Right atrium auricular region (tissue), 2 donors: ENCODE measurements at places on chromosomes 4 and X. TPM values are rescaled to one million over a fixed set of nuclear protein-coding genes. Genes with fewer than 3 reads are reported as not detected.

Gene RGS12
- total RNA-seq: 9.9 TPM

Gene GPR82
- total RNA-seq: not detected

Gene RNF150
- 34.2 TPM for total RNA-seq

Gene PABPC1L2B
- total RNA-seq: not detected

Gene MAGED4
- 0.63 TPM for total RNA-seq

Gene ART3
- total RNA-seq: 139 TPM

Gene PNMA6F
- not detected for total RNA-seq

Gene FAM47A
- total RNA-seq: not detected

Gene FMR1NB
- total RNA-seq: not detected

Gene CSAG1
- total RNA-seq: not detected

Gene FOXO4
- total RNA-seq: 17.0 TPM

Gene CFAP99
- not detected for total RNA-seq

- no peak overlapping the region for H3K27ac ChIP-seq
- no peak for DNase-seq
- no peaks in the 10 kb centered on the region for H3K27me3 ChIP-seq
- H3K4me3 ChIP-seq: no peak overlapping the region
Measured at GRCh38 chr4:125112536-125112935, 202.2 kb upstream of the FAT4 start.

DNA sequence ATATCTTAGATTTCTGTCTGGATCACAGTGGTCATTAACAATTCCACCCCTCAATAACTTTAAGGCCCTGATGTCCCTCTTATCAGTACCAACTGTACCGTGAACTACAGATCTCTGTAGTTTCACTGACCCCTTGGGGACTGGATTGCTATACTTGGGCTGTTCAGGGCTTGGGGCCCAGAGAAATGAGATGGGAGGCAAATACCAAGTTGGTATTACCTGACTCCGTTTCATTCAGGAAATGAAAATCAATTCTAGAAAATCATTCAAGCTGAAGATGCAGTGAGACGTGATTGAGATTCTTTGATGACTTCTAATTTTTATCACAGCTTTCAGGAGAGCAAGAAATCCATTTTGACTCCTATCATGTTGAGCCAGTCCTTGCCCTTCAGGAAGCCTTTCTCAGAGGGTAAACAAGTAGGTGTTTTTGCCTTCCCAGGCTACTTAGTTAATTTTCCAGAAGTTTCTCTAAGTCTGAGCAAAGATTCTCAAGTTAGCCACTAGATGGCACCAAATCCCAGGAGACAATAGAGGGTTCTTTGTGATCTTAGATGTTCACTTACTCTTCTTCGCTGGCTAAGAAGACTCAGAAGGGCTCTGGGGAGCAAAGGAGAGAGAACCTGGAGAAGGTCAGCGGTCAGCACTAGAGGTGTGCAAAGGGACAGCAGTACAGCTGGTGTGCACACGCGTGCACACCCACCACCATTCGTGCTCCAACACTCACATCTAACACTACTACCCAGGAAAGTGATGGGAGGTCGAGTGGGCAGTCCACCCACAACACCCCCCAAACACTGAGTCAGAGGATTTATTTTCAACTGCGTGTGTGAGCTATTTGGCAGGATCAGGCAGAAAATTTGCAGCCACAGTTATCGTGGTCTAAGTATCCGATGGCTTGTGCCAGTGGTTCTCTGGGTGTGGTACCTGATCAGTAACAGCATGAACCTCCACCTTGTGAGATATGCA is 7.4 kb downstream of the HNRNPH2 start:
- H3K27ac ChIP-seq: peak overlapping the region; percentile 83
- H3K4me3 ChIP-seq: no peak overlapping the region
- no peak for DNase-seq

DNA sequence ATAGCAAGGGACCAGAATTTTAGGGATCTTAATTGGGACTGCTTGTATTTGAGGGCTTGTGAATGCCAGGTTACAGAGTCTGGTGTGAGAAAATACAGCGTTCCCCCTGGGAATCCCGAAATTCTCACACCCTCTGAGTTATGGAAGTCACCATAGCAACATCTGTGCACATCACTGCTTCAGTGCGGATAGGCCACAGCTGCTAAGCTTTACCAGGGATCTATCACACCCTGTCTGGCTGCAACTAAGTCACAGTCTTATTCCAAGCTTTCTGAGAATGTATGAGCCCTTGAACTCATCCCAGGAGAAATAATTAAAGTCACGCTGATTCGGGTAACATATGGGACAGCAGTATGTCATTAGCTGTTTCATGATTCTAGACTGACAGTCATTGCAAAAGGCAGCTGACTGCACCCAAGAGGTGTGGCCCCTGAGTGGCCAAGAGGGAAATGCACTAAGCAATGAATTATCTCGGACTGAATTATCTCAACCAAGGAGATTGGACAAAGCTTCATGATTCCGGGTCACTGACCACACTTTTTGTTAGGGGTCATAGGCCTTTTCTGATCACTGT is 46.7 kb upstream of the BTC start:
- no peak overlapping the region for H3K27ac ChIP-seq
- no peaks in the 10 kb centered on the region for H3K27me3 ChIP-seq
- H3K4me1 ChIP-seq: no peaks in the 10 kb centered on the region
- no peaks in the 10 kb centered on the region for H3K36me3 ChIP-seq

- no peaks in the 10 kb centered on the region for H3K4me1 ChIP-seq
- no peak for DNase-seq
- no peaks in the 10 kb centered on the region for H3K27me3 ChIP-seq
- no peak overlapping the region for H3K4me3 ChIP-seq
- no peaks in the 10 kb centered on the region for H3K36me3 ChIP-seq
- no peak overlapping the region for H3K27ac ChIP-seq
Measured at GRCh38 chr4:104128850-104129213, 365.9 kb downstream of the CXXC4 start.

GRCh38 chr4:83704786-83705185 is 168.9 kb downstream of the GPAT3 start:
- no peaks in the 10 kb centered on the region for H3K27me3 ChIP-seq
- H3K27ac ChIP-seq: no peak overlapping the region
- no peaks in the 10 kb centered on the region for H3K36me3 ChIP-seq
- H3K4me1 ChIP-seq: no peaks in the 10 kb centered on the region
- DNase-seq: no peak

DNA sequence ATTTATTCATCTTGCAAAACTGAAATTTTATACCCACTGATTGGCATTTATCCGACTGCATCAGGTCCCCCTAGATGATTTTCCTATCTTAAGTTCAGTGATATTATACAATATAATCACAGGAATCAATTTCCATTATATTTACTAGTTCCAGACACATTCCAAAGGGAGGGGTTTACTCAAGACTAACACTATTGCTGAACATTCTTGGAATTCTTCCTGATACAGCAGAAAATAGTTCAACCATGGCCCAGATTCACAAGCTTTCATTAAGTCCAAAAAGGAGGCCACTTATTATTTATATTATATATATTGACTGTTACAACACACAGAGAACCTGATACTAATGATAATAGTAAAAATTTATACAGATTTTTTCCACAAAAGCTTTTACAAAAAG is 2353.6 kb downstream of the PCDH7 start:
- no peak overlapping the region for H3K27ac ChIP-seq
- no peaks in the 10 kb centered on the region for H3K27me3 ChIP-seq
- H3K36me3 ChIP-seq: no peaks in the 10 kb centered on the region
- DNase-seq: no peak
- no peaks in the 10 kb centered on the region for H3K4me1 ChIP-seq
- H3K4me3 ChIP-seq: no peak overlapping the region

DNA sequence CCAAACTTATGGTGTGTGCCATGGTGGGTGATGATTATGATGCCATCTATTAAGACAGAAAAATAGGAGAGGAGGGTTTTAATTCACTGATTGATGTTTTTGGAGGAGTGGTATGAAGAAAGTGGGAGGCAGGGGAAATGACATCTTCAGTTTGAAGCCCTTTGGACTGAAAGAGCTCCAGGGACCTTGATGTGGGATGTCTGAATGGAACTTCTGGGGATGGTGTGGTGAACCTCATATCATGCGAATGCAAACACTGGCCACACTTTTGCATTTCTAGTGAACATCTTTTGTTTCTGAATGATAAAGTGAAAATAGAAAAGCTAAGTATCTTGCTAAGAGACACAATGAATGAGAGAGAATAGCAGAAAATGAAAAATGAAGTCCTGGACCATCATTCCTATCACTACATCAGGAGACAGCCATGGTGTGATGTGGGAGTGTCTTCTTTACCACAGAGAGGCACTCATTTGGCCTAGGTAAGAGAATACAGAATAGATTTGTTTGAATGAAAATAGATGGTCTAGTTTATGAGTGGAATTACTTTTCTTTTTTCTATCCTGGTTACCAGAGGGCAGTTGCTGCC is 123.5 kb downstream of the ZNF827 start:
- H3K36me3 ChIP-seq: no peaks in the 10 kb centered on the region
- no peak for DNase-seq
- H3K4me3 ChIP-seq: no peak overlapping the region

GRCh38 chrX:107047622-107048021 is 47.6 kb upstream of the MORC4 start:
- DNase-seq: no peak
- no peak overlapping the region for H3K4me3 ChIP-seq
- H3K36me3 ChIP-seq: no peaks in the 10 kb centered on the region
- H3K27ac ChIP-seq: no peak overlapping the region
- no peaks in the 10 kb centered on the region for H3K27me3 ChIP-seq

DNA sequence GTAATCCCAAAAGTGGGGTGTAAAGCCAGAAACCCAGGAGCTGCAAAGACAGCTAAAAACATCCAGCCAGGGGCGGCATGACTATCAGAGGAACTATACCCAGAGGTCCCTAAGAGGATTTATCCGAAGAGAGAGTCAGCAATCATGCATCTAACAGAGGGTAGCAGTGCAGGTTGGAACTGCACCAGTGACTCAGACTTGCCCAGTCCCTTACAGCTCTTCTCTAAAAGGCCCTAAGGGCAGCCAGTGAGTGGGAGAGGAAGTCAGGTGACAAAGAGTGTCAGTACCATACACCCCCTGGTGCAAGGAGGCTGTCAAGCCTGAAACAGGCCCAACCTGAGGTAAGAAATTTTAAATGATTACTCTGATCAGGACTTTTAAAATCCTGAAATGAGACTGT is 88.1 kb downstream of the CAMK2D start:
- peaks cover 41% of the 10 kb centered on the region for H3K4me1 ChIP-seq
- H3K27ac ChIP-seq: no peak overlapping the region
- no peak overlapping the region for H3K4me3 ChIP-seq

DNA sequence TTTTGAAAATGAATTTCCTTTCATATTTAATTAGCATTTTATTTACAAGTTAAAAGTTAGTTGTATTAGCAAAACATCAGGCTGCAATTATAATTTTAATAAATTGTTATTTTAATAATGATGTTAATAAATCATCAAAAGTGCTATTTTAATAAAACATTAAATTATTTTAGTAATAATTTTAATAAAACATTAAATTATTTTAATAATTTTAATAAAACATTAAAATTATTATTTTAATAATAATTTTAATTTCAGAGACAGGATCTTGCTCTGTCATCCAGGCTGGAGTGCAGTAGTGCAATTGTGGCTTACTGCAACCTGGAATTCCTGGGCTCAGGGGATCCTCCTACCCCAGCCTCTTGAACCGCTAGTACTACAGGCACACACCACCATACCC is 10.8 kb downstream of the RAP2C start:
- peaks cover 1% of the 10 kb centered on the region for H3K36me3 ChIP-seq
- H3K4me3 ChIP-seq: no peak overlapping the region
- no peaks in the 10 kb centered on the region for H3K27me3 ChIP-seq
- H3K27ac ChIP-seq: no peak overlapping the region
- H3K4me1 ChIP-seq: no peaks in the 10 kb centered on the region

GRCh38 chr4:171956678-171957077 is 143.5 kb downstream of the GALNTL6 start:
- no peaks in the 10 kb centered on the region for H3K4me1 ChIP-seq
- no peaks in the 10 kb centered on the region for H3K27me3 ChIP-seq
- no peak for DNase-seq
- H3K4me3 ChIP-seq: no peak overlapping the region
- no peaks in the 10 kb centered on the region for H3K36me3 ChIP-seq

- H3K27ac ChIP-seq: no peak overlapping the region
- no peak overlapping the region for H3K4me3 ChIP-seq
- no peaks in the 10 kb centered on the region for H3K27me3 ChIP-seq
- H3K36me3 ChIP-seq: no peaks in the 10 kb centered on the region
- no peaks in the 10 kb centered on the region for H3K4me1 ChIP-seq
Measured at GRCh38 chrX:83916525-83916924, 55.6 kb downstream of the CYLC1 start.

DNA sequence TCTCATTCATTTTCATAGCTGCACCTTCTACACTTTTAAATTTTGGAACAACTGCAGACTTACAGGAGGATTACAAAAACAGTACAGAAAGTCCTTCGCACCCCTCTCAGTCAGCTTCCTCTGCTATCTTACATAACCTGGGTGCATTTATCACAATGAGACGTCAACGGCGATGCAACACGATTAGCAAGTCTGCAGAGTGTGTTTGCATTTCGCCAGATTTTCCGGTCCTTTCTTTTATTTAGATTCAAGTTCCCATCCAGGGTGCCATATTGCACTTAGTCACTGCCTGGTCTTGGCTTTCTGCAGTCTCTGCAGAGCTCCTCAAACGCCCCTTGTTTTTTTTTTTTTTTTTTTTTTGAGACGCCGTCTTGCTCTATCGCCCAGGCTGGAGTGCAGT is 85.9 kb downstream of the ASMT start:
- H3K4me3 ChIP-seq: no peak overlapping the region
- H3K4me1 ChIP-seq: no peaks in the 10 kb centered on the region
- no peak overlapping the region for H3K27ac ChIP-seq
- no peaks in the 10 kb centered on the region for H3K36me3 ChIP-seq
- H3K27me3 ChIP-seq: no peaks in the 10 kb centered on the region

- H3K36me3 ChIP-seq: peaks cover 3% of the 10 kb centered on the region
- no peak for DNase-seq
- H3K27ac ChIP-seq: no peak overlapping the region
- no peaks in the 10 kb centered on the region for H3K27me3 ChIP-seq
Measured at GRCh38 chr4:13378973-13379759, 105.0 kb downstream of the RAB28 start.

DNA sequence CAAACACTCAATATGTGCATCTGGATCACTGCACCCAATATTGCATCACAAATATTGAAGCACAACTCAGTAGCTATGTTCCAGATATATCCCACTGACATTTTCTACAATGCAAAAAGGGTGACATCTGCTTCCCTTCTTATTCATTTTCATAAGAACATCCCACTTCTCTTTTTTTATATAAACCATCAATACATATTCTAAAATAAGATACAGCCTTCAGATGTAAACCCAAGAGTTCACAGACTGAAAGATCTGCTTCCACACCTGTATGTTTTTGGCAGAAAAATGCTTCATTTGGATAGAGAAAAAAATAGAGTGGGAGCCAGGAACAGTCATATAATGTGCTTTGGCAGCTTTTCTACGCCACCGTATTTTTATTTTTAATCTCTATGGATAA is 815.6 kb upstream of the ADGRL3 start:
- H3K4me3 ChIP-seq: no peak overlapping the region
- DNase-seq: no peak
- no peak overlapping the region for H3K27ac ChIP-seq
- no peaks in the 10 kb centered on the region for H3K27me3 ChIP-seq

DNA sequence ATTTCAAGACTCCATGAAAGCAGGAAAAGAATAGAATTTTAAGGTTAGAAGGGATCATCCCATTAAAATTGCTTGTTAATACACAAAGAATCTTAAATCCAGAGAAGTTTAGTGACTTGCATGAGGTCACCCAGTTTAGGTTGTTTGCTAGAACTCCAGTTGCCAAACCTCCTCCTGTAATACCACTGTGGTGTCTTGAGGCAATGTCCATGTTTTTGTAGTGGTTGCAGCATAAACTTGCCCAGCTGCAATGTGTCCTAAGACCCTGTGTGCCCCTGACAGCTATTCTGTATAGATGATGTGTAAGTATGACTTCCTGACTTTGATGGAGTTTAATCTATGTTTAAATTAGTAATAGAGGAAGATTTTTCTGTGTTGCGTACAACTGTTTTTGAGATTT is 6.3 kb downstream of the SFRP2 start:
- H3K27me3 ChIP-seq: no peaks in the 10 kb centered on the region
- no peak overlapping the region for H3K4me3 ChIP-seq
- H3K36me3 ChIP-seq: no peaks in the 10 kb centered on the region
- no peak overlapping the region for H3K27ac ChIP-seq
- no peak for DNase-seq
